AG20443 (cell line): ENCODE measurements at places on chromosomes 2 and 18.

- no peak for DNase-seq
Observed at GRCh38 chr18:66495844-66496243, 108.0 kb downstream of the CDH19 start.

- no peak for DNase-seq
Observed at GRCh38 chr2:212936572-212936971, 214.8 kb downstream of the IKZF2 start.

DNA sequence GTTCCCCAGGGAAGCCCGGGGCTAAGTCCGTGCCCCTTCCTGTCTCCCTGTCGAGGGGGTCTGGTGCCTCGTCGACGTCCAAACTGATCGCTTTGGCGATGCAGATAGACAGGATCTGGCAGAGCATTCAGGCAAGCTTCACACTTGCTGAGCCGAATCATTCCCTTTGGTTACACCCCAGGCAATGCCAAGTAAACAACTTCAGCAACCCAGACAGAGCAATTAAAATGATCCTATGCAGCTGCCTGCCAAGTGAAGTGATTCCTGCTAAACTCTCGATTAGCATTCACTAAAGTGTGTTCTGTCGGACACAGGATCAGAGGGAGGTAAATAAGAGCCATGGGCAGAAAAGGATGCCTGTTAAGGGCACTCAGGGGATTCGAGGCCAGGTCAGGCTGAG is 108.2 kb upstream of the RAB12 start:
- DNase-seq = no peak

DNA sequence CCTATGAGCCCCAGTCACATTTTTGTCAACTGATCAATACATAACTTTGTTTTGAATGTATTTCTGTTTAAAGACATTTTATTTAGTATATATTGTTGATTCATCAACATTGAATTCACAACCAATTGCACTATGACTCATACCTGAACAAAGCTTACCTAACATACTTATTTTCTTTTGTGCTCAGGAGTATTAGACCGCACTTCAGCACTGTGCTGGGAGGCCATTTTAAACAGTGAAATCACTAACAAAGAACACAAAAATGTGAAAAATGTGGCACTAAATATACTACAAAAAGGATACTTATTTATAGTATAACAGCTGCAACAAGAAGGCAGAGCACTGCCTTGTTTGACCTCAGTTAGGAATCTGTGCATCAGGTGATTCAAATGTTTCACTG is 12.4 kb upstream of the IFIH1 start:
- no peak for DNase-seq

- no peak for DNase-seq
Observed at GRCh38 chr18:36330435-36331052, 33.0 kb downstream of the FHOD3 start.

DNA sequence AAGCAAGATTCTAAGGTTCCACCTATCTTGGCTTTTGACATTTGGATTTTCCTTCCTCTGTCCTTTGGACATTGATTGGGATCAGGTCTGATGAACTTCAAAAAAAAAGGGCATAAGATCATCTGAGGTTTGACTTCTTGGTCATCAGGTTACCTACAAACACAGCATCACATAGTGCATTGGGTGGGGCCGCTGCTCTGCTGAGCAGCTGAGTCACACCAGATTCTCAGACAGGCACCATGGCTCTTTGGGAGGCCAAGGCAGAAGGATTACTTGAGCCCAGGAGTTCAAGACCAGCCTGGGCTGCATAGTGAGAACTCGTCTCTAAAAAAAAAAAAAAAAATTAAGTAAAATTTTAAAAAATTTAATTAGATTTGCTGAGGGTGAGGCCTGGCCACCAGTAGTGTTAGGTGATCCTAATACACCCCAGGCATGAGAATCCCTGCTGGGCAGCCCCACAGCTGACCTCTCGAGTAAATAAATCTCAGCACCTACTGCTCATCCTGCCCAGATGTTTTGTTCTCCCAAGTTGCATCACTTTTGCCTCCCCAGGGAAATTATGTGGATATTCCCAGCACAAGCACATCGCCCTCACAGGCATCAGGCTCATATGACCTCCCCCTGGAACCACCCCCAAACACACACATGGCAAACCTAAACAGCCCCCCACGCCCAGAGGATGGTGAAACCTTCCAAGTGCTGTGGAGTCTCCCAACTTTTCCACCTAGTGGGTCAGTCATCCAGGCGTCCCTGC is 5.3 kb downstream of the MLPH start:
- DNase-seq = no peak

DNA sequence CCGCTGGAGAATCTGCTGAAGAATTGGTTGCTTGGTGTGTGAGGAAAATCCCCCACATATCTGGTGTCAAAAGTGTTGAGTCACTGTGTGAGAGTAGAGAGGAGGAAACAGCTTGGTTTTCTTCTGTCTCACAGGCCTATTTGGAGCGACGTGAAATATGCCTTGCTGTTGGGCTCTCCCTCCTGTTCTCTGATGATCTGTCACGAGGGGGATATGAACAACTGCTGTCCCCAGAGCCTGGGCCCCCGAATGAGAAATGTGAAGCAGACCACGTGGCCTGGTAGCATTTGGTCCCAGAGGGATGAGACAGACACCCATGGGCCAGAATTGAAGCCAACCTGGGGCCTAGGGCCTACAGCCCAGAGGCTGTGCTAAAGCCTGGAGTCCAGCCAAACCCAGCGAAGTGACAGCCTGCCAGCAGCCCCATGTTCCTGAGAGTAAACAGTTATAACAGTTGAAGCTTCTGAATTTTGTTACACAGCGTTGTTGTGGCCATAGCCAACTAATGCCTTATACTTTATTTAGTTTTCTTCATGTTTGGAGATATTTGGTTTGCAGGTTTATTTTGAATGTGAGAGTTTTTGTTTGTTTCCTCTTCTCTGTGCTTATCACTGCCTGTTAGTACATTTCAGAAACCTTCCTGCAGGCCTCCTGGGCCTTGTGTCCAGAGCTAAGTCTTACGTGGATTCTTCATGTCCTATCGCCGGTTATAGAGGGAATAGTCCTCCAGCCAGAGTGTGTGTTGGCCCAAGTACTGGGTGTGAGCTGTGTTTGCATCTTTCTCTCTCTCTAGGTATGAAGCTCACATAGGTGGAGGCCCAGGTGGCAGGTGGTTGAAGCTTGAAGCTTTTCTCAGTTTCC is 18.7 kb upstream of the COLEC12 start:
- DNase-seq = peak; percentile 43
